Femur (tissue), 1 donor: ENCODE measurements at places on chromosomes 3 and 15.

DNA sequence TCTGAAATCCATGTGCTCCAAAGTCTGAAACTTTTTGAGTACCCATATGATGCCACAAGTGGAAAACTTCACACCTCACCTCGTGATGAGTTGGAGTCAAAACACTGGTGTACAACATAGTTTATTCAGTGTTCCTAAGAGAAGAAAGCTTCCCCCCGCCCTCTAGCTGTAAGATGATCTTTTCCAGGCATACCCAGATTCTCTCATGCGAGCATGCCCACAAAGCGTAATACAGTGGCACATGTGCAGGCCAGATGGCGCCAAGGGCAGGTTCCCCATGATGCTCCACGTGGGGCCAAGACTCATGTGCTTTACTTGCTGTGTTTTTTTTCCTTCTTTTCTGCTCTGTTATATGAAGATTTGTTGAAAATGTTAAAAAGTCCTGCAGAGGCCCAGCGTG lies 104.9 kb upstream of the LRRFIP2 start:
- DNase-seq, result no peak

- DNase-seq, result peak; percentile 57
Measured at GRCh38 chr3:26236531-26236930, 386.0 kb upstream of the LRRC3B start.

GRCh38 chr15:41820791-41821423 lies 7.0 kb upstream of the JMJD7 start:
- DNase-seq, result no peak

DNA sequence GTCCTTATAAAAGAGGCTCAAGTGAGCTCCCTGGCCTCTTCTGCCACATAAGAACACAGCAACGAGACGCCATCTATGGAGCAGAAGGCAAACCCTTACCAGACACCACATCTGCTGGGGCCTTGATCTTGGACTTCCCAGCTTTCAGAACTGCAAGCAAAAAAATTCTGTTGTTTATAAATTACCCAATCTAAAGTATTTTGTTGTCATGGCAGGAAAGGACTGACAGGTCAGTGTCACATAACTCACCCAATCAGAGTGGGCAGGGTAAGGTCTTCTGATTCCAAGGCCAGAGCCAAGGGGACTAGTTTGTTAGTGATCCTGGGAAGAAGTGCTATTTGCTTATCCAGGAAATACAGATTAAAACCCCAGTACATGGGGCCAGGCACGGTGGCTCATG lies 98.9 kb downstream of the HMG20A start:
- no peak for DNase-seq

DNA sequence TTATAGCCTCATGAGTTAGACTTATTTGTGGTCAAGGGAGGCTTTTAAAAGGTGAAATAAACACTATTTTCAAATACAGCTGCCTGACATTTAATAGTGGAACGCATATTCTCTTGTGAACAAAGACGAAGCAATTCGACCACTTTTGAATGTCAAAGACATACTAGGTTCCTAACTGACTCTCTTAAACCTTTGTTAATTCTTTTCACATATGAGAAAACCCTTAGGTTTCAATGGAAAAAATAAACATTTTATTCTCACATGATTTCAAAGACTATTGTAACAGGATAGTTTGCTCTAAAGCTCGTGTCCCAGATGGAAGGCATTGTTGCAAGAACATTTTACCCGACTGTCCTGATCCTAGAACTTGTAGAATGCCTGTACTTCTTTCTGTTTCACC lies 74.8 kb upstream of the BOC start:
- no peak for DNase-seq

GRCh38 chr3:65126527-65127410 lies 439.0 kb upstream of the ADAMTS9 start:
- no peak for DNase-seq

DNA sequence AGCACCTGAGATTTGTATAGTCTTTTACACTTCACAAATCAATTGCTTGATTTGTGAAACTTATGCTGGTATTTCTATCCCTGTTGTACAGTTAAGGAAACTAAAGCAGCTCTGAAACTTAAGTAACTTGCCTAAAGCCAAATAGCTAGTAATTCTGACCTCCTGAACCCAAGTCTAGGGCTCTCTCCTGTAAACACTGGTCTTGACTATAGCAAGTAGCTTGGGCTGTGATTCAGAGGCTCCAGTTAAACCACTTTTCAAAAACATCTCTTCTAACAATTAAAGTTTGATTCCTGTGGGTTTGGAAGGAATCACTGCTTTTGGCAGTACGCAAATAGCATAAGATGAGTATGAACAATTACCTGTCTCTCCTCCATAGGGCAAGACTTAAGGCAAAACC lies 18.5 kb upstream of the CMTM8 start:
- DNase-seq, result no peak

GRCh38 chr3:56137415-56137814 lies 330.9 kb downstream of the ERC2 start:
- DNase-seq, result peak; percentile 37

DNA sequence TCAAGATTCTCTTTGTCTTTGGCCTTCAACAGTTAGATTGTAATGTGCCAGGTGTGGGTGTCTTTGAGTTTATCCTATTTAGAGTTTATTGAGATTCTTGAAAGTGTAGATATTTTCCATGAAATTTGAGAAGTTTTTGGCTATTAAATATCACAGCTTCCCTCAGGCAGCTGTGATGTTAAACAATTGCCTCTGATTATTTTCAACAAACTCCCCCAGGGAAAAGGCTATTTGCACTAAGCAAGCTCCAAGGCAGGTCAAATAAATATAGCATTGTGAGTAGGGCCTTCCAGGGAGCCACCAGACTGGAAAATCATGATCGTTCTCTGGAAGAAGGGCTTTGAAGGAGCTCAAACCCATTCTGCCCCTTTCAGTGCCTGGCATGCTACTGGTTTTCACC lies 107.0 kb downstream of the EEFSEC start:
- DNase-seq, result no peak

- DNase-seq, result no peak
Measured at GRCh38 chr3:95511828-95512227, 1302.6 kb upstream of the EPHA6 start.
